Dermis blood vessel endothelial cell (primary cell): ENCODE measurements at places on chromosomes 2 and 18. TPM values are rescaled to one million over a fixed set of nuclear protein-coding genes. Genes with fewer than 3 reads are reported as not detected.

The PROKR1 gene
- under 0.01 TPM in 1 of 2 replicates, not detected in the other for total RNA-seq

The KIF5C gene
- 0.14 and 0.34 TPM in 2 replicates for total RNA-seq

The CXCR1 gene
- total RNA-seq = not detected in 2 replicates

DNA sequence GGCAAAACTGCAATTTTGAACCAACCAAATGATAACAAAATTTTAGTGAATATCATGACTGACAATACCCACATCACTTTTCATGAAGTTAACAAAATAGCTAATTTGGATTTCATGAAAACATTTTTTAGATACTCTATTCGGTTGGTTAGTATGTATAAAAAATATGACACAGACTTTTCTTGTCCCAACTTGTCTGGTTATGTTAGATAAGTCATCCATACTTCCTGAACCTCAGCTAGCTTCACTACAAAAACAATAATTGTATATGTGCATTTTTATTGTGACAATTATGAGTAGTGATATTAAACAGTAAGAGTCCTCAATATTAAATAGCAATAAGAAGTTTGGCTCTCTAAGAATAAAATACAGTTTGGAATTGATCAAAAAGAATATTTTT, 408.1 kb upstream of the DSEL start:
- no peak for DNase-seq

GRCh38 chr18:62745089-62745751, 29.9 kb downstream of the PHLPP1 start:
- DNase-seq = no peak
